Tibial artery (tissue), 4 donors: ENCODE measurements at places on chromosomes 2 and 18.

DNA sequence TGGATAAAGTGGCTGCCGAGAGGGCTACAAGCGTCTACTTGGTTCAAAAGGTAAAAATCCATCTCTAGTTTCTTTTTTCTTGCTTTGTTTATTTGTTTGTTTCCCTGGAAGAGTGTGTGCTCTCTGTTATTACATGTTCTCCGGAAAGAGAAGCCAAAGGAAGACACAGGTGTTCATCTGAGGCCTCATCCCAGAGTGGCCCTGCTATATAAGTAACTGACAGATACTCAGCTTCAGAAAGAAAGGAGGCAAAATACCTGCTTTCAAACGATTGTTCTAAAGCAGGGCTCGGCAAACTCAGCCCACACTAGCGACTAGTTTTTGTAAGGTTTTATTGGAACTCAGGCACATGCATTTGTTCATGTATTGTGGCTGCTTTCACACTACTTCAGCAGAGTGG, 140.0 kb upstream of the ALPP start:
- no peak for DNase-seq

DNA sequence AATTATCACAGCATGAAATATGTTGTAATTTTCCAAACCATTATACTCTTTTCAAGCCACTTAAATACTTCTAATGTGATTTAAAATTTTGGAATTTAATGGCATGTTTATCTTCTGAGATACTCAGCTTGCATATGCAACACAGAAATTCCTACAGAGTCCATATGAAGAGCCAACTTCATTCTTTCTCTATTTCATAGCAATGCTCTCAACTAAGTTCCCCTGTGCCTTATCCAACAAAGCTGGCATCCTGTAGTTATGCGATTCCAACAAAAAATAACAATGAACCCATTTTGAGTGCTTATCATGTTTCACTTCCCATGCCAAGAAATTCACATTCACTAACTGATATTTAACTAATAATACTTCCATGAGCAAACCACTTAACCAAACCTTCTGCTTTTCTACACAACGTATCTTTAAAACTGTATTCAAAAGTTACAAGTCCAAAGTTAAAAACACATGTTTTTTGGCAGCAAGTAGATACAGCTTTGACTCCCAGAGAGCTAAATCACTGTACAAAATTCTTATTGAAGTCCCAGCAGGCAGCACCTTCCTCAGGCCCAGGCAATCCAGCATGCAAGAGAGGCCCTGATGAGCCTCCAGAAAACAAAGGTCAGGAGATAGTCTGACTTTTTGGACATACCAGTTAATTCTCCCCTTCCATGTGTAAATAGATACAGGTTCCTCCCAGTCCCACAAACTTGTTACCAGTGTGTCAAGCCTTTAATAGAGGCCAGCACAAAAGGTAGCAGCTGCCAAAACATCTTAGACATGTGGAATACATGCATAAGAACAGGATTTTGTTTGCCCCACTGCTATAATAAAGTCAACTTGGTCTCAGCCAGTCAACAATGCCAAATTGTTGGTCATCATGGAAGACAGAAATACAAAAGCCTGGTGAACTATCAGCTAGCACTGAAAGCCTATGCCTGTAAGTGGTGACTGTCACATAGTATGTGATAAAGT, 113.1 kb upstream of the WDR75 start:
- DNase-seq, result no peak

DNA sequence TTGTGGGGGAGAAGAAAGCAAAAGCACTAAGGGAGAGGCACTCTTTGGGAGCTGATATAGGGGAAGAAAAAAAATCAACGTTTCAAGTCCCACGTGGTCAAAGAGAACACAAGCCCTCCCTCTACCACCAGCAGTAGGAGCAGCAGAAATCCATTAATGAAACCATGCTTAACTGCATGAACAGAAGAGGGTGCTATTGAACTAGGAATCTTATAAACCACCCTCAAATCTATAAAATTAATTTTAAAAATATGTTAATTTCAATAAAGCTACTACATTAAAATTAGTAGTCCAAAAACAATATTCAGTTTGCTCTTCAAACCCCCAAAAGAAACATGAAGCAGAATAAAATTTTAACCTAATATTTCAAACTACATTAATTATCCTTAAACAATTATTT, 147.8 kb downstream of the TMEM18 start:
- no peak for DNase-seq

- no peak for DNase-seq
These were observed 44.6 kb downstream of the SERPINB7 start for GRCh38 chr18:63819786-63820185.

DNA sequence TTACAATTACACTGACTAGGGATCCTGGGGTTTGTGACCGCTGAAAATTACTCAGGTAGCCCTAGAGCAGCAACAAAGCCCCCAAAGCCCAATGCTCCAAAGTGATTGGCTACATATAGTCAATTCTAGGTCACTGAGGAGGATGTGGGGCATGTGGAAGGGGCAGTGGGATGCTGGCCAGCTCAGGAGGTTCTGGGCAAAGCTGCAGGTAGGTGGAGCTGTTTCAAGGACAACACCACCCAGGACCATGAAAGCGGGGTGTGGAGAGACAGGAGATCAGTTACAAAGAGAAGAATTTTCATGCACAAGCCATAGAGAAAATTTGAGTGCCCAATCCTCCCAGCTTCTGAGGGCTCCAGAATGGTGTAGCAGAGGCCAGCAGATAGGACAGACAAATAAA, 75.0 kb upstream of the CCDC85A start:
- no peak for DNase-seq

DNA sequence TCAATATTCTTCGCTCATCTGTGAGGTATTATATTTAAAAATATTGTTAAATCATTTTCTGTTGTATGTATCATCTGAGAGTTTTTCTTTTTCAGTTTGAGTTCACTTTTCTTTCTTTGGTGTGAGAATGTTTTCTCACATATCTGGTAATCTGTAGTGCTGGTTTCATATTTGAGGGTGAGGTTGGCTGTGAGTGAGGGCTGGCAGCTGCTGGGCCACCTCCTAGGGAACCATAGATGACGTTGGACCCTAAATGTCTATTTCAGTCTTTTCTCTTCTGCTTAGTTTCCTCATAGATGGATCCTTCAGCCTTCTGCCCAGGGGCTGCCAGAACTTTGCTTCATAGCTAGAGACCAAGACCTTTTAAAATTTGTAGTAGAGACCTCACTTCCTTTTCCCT, 33.5 kb downstream of the MGAT5 start:
- DNase-seq, result no peak

DNA sequence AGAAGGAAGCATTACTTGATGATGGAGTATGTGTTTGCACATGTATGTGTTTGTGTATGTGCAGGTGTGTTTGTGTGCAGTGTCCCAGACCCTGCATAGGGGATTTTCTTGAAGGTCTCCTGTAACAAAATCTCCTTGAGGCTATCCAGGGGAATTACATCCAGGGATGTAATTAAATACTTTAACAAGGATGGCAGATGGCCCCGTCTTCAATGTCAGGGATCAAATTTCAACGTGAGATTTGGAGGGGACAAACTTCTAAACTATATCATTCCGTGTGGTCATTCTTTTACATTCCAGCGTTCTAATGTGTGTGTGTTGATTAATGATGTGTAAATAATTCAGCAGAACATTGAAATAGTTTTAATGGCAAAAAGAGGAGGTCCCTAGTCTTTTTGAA, 3.3 kb downstream of the UGT1A9 start:
- no peak for DNase-seq

- DNase-seq, result no peak
These were observed 206.2 kb upstream of the EPAS1 start for GRCh38 chr2:46091004-46091403.

GRCh38 chr2:71474116-71474743, 20.9 kb downstream of the DYSF start:
- DNase-seq, result no peak

DNA sequence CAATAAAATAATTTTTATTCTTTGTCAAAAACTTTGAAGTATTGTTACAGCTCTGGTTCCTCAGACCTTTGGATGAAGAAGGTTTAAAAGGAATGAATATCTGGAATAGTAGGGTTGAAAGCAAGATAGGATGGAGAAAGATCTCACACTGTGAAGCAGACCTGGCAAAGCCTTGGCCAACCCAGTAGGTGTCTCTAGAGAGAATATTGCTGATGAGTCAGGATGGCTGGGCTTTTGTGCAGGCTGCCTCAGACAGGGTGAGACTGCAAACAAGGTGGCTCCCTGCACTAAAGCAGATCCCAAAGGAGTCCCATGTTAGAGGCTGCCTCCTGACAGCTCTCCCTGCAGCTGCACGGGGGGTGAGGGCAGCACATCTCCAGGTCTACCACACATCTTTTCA, 226.0 kb upstream of the ITGA4 start:
- DNase-seq, result no peak
